ENCODE measurements at places on chromosomes 7 and 10.

GRCh38 chr10:114151486-114151885 lies 22.5 kb downstream of the CCDC186 start:
- DNase-seq: no peak

- no peak for DNase-seq
These were observed 52.2 kb downstream of the VKORC1L1 start for GRCh38 chr7:65925040-65925439.

- no peak for DNase-seq
These were observed 11.8 kb downstream of the NT5C3A start for GRCh38 chr7:33050535-33051318.

DNA sequence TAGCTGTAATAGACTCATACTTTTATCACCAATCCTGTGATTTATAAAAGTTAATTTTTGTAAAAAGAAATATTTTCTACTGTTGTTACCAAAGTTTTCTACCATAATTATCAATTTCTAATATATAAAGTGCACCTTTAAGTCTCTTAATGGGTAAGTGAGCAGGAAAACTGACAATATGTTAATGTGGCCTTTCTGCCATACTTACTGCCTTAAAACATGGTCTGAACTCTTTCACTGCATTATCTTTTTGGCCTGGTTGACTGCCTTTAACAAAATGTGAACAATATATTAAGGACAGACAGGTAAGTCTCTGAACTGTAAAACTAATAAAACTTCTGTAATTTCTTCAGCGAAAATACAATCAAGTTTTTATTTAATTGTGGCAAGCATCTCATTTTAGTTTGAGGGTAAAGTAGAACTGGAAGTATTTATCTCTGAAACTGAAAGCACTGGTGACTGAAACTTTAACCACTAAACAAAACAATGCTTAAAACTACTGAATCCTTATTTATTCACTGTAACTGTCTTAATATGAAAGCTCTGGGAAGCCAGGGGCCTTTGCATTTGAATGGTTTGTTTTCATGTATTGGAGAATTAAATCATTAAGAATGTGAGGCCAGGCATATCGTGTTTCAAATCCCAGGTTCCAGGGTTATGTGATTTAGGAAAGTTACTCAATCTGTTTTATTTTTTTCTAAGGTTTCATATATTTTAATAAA lies 948.8 kb upstream of the POT1 start:
- no peak for DNase-seq

DNA sequence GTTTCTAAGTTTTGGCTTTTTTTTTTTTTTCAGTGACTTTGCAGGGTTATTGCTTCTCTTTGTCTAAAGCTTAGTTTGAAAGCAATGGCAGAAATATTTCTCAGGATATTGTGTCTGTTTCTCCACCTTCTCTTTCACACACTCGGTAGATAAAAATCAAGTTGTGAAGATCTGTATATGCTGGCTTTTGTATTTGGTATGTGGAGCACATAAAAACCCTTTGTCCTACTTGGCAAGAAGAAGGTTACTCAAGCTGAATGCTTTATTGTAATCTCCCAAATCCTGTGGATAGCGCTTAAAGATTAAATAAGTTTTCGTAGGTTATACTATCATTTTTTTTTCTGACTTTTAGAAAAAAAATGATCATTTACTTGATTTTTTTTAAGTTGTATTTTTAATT lies 172.4 kb downstream of the CDCA7L start:
- no peak for DNase-seq

- DNase-seq: no peak
These were observed 93.8 kb downstream of the CHCHD3 start for GRCh38 chr7:132988117-132988516.

GRCh38 chr7:26843705-26844104 lies 20.7 kb downstream of the SKAP2 start:
- DNase-seq: no peak

GRCh38 chr7:44434201-44434600 lies 56.3 kb downstream of the NUDCD3 start:
- DNase-seq: no peak

GRCh38 chr10:73433538-73433867 lies at the start of gene MSS51:
Gene MSS51 (minus strand): TSS chr10:73433561. CDS start chr10:73428284, 5,277 bp downstream.
- no peak for DNase-seq

DNA sequence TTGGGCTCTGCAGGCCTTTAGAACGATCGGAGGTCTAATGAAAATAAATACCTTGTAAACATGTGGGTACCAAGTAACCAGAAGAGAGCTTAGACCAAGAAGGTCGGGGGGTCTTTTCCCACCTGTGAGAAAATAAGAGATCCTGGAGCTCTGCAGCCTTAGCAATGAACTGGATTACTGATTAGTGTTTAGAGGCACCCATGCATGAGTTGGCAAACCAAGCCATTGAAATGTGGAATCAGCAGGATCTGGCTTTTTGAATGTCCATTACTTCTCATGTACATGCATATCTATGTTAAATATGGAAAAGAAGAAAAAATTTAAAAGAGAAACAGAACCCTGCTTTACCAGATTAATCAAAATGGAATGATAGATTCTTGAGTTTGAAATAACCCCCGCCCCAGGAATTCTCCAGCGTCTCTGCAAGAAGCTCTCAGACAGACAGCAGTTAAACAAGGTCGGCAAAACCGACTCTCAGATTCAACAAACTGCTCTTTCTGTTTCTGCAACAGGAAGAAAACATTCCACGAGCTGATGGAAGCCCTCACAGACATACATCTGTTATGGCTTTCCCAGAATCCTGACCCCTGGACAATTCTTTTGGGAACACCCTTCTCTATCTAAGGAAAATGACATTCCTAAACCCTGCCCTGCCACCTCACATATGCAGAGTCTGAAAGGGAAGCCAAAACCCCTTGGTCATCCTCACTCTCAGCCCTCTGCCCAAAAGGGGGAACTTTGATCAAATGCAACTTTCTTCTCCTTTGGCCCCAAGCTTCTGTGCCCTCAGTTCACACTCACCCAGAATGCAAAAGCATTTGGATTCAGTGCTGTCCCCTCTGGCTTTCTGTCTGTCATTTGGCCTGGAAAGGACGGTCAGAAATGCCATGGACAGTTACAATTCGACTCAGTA lies 78.7 kb upstream of the EN2 start:
- no peak for DNase-seq

- no peak for DNase-seq
These were observed 83.2 kb upstream of the CAPZA2 start for GRCh38 chr7:116779216-116779615.

- DNase-seq: no peak
These were observed 181.7 kb downstream of the HECW1 start for GRCh38 chr7:43294080-43294630.

DNA sequence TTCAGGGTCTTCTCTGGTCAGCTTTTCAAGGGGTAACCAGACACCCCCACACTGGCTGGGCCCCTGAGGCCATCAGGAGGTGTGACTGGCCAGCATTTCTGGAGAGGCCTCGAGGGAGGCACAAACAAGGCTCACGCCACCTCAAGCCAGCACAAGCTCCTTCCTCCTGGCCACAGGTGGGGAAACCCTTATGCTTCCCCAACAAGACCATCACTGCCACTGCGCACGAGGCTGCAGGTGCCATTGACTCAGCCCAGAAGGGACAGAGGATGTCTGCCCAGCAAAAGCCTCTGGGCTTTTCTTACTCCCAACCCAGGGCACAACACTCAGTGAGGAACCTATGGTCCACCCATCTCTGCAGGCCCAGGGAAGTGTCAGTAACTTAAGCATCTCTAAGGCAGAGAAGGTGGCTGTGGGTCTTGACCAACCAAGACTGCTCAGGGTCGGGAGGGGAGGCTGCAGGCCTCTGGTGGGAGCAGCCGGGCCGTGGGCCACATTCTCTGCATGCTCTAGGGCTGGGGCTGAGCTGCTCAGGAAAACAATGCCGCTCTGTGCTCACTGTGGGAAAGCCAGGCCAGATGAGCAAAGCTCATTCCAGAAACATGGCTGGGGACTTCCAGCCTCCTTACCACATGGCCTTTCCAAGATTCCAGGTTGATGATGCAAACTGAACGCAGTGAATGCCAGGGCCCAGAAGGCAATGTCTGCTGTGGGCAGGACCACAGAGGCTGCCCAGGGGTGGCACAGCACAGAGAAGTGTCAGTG lies 24.2 kb upstream of the RASSF4 start:
- DNase-seq: no peak

DNA sequence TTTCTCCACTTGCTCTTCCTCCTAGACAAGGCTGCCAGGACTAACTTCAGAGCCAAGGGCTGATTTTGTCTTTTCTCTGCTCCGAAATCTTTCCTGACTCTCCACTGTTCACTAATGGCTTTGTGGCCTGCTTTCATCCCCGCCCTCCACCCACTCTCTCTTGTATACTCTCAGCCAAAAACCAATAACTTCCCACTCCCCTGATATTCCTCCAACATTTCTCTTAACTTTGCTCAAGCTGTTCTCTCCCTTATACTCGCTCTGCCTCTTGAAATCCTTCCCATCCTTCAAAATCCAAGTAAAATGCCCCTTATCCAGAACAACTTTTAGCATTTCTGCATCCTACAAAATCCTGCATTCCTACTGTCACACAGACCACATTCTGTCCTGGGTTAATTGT lies 214.8 kb downstream of the PHTF2 start:
- DNase-seq: no peak

Data from stimulated activated CD4-positive, alpha-beta T cell treated with anti-CD3 and anti-CD28 coated beads, Interleukin-15, amount 100 ng/mL, for 24 hours (primary cell).